ENCODE measurements at places on chromosomes 3 and 15. TPM values are rescaled to one million over a fixed set of nuclear protein-coding genes. Genes with fewer than 3 reads are reported as not detected.

- peaks cover 36% of the 10 kb centered on the region for H3K4me1 ChIP-seq
- peaks cover 84% of the 10 kb centered on the region for H3K36me3 ChIP-seq
- H3K27me3 ChIP-seq = no peaks in the 10 kb centered on the region
- no peak overlapping the region for H3K4me3 ChIP-seq
- no peak overlapping the region for H3K27ac ChIP-seq
- no peak for DNase-seq
Observed at GRCh38 chr3:13338996-13339395, 81.1 kb downstream of the NUP210 start.

- no peaks in the 10 kb centered on the region for H3K4me1 ChIP-seq
- no peak for DNase-seq
- H3K27ac ChIP-seq = no peak overlapping the region
- no peak overlapping the region for H3K4me3 ChIP-seq
- H3K27me3 ChIP-seq = no peaks in the 10 kb centered on the region
Observed at GRCh38 chr3:41740374-41740886, 221.5 kb downstream of the ULK4 start.

SLITRK3 gene
- not detected for total RNA-seq

- no peak for DNase-seq
- no peak overlapping the region for H3K4me3 ChIP-seq
- no peaks in the 10 kb centered on the region for H3K4me1 ChIP-seq
- H3K36me3 ChIP-seq = no peaks in the 10 kb centered on the region
- no peak overlapping the region for H3K27ac ChIP-seq
Observed at GRCh38 chr3:188076176-188076575, 77.8 kb upstream of the LPP start.

DNA sequence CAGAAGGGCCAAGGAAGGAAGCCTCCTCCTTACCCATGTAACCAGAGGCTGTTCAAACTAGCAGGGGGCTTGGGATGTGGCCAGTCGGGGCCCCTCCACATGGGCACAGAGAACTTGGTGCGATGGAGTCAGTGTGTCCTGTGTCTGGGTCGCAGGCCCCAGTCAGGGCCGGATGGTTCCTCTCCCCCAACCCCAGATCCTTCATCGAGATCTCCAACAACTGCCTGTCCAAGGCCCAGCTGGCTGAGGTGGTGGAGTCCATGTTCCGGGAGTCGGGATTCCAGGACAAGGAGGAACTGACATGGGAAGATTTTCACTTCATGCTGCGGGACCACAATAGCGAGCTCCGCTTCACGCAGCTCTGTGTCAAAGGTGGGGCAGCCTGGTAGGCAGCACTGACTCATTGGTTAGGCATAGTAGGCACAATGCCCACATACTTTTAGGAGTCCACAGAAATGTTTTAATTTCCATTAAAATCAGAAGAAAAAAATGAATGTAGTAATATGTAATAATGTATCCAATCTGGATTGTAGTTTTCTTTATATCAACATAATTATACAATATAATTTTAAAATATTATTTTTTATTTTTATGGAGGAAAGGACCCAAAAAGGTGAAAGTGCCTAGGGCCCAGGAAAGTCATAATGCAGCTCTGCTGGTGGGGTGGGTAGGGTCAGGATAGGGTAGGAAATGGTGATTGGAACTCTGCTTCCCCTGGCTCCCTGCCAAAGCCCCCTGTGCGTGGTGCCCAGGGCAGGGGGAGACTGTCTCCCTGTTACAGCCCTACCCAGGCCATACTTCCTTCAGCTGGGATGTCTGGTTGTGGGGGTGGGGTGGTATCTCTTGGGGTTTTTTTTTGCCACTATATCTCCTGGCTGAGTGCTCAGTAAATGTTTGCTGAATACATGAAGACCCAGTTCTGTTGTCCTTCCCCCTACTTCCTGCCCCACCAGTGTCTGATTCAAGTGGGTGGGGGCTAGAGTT is 18.6 kb downstream of the DUOX1 start:
- peaks cover 3% of the 10 kb centered on the region for H3K36me3 ChIP-seq
- H3K4me3 ChIP-seq = no peak overlapping the region
- no peaks in the 10 kb centered on the region for H3K4me1 ChIP-seq
- no peak for DNase-seq

DNA sequence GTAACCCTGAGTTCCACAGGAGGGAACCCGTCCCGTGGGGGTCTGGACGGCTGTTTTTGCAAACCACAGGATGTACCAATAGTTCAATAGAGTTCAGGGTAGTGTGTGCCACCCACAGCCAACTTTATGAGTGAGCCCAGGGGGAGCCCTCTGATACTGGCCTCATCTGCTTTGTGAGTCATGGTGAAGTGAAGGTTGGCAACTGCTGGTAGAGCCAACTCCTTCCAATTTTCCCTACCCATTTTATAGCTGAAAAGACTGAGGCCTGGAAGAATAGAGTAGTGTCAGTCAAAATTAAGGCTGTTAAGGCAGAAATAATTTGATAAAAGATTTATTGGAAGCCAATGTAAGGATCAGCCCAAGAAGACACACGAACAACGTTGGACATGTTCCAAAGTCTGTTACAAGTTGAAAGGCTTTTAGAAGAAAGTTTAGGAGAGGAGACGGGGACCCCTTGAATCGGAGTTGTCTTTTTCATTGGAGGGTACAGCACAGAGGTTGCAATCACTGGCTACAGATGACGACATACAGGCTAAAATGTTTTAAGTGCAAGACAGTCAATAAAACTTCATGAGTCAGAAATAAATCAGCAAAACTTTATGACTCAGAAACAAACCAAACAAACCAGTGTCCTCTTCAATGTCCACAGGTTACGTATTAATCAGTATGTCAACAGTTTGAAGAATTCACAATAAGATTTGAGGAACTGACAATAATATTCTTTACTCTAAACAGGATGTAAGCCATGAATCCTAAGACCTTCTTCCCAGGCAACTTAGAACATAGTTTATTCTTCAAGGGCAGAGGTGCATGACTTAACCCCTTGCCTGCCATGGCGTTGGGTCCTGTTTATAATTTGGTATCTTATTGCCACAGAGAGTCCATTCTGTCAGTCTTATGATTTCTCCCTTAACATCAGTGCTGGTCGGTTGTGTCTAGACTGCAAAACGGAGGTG is 62.9 kb upstream of the NR2E3 start:
- H3K4me1 ChIP-seq = no peaks in the 10 kb centered on the region
- no peaks in the 10 kb centered on the region for H3K36me3 ChIP-seq
- H3K27me3 ChIP-seq = no peaks in the 10 kb centered on the region
- no peak for DNase-seq
- H3K4me3 ChIP-seq = no peak overlapping the region

PAK6 gene
- 7.9 TPM for total RNA-seq

NR1I2 gene
- total RNA-seq = 0.25 TPM

DNA sequence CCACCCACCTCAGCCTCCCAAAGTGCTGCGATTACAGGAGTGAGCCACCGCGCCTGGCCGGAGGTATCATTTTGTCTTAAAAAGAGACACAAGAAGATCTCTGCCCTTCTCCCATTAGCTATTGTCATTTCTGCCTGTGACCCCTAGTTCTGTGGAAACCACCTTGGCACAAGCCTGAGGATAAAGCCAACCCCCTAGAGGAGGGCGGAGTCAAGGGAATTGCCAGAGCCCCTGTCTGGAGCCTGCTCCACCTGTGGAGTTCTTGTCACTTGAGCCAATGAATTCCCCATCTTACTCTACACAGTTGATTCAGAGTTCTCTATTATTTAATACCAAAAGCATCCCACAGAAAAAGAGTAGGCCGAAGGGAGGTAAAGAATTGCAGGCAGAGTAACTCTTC is 34.9 kb upstream of the KLHL6 start:
- H3K36me3 ChIP-seq = no peaks in the 10 kb centered on the region
- peaks cover 25% of the 10 kb centered on the region for H3K4me1 ChIP-seq

GRCh38 chr15:55319537-55320237 is 665 bp downstream of the PIGB start:
- peaks cover 1% of the 10 kb centered on the region for H3K36me3 ChIP-seq
- DNase-seq = peak; percentile 23

CCR3 gene
- 36.7 TPM for total RNA-seq

U2SURP gene
- 165 TPM for total RNA-seq

DNA sequence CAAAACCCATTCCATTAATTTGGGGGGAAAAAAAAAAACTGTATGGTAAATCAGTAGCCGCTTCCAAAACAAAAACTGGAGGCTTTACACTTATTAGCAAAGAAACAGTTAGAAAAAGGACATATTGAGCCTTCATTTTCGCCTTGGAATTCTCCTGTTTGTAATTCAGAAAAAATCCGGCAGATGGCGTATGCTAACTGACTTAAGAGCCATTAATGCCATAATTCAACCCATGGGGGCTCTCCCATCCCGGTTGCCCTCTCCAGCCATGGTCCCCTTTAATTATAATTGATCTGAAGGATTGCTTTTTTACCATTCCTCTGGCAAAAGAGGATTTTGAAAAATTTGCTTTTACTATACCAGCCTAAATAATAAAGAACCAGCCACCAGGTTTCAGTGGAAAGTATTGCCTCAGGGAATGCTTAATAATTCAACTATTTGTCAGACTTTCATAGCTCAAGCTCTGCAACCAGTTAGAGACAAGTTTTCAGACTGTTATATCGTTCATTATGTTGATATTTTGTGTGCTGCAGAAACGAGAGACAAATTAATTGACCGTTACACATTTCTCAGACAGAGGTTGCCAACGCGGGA is 9.4 kb upstream of the RPL24 start:
- H3K4me1 ChIP-seq = no peaks in the 10 kb centered on the region
- H3K27me3 ChIP-seq = no peaks in the 10 kb centered on the region
- H3K4me3 ChIP-seq = no peak overlapping the region
- DNase-seq = no peak

DNA sequence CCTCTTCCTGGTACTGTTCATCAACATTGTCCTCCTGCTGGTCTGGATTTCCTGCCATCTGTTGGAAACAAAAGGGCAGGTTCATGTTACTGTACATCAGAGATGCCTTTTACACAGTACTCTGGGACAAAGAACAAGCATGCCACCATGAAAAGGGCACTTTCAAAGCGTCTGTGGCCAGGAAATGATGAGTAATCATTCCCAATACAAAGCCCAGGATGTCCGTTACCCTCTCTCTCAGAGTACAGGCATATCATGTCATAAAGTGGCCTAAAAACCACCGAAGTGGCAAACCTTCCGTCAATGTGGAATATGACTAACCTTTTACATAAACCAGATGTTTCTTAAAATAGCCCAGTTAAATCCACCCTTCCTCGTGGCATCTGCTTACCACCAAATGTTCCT is 71.2 kb downstream of the GOLIM4 start:
- H3K27ac ChIP-seq = no peak overlapping the region
- peaks cover 3% of the 10 kb centered on the region for H3K4me1 ChIP-seq
- H3K4me3 ChIP-seq = no peak overlapping the region
- DNase-seq = no peak

DNA sequence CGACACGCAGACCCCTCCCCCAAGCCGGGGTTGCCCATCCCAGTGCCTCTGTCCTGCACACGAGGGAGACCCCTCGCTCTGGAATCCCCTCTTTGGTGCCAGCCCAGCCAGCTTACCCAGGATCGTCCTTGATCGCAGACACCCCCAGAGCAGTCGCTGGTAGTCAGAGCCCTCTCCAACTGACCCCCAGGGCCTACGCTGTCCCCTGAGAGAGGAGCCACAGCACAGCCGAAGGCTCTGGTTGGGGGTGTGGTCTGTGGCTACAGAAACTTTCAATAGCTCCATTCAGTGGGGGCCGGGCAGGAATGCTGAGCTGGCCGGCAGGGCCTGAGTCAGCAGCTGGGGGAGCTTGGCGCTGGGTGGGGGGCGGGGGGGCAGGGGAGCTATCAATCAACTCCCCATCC is at the start of gene LCTL:
Gene LCTL (minus strand): TSS at position 258 of the 404 bp plus-strand sequence. CDS start 633 bp downstream, outside the sequence.
- H3K4me1 ChIP-seq = peaks cover 6% of the 10 kb centered on the region
- H3K4me3 ChIP-seq = no peak within 1 kb of the TSS
- DNase-seq = no peak
- no peaks in the 10 kb centered on the region for H3K36me3 ChIP-seq
- H3K27ac ChIP-seq = no peak within 1 kb of the TSS
- H3K27me3 ChIP-seq = no peaks in the 10 kb centered on the region
